ENCODE measurements at places on chromosomes 11 and 22.

DNA sequence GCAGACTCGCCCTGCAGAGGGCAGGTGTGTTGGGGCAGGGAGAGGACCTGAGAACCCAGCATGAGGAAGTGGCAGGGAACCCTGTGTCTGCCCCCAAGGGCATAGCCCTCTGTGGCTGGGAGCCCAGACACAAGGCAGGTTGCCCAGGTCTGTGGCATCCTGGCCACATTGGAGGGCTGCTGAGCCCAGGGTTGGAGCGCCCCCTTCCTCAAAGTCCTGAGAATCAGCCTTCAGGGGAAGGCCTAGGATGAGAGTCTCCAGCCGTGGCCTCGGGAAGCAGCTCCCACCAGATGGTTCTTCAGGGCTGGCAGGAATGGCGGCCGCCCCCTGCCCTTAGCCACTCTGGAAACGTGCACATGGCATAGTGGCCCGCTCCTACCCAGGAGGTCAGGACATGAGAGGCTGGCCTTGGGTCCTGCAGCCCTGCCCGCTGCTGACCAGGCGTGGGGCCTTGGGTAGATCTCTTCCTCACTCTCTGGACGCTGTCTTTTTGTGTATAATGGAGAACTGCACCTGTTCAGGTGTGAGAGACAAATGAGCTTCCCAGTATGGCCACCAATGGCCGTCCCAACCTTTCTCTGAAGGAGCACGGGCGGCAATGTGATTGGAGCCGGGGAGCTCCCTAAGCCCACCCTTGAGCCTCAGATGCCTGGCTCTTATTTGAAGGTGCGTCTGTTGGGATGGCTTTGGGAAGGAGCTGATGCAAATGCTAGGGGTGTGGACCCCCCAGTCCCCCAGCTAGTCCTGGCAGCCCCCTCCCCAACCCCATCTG lies 4.6 kb upstream of the CDC42BPG start:
- DNase-seq = no peak

- no peak for DNase-seq
Measured at GRCh38 chr11:62125881-62126280, 2.1 kb downstream of the INCENP start.

GRCh38 chr22:42178910-42179519 lies 48.4 kb upstream of the CYP2D6 start:
- DNase-seq = no peak

- DNase-seq = no peak
Measured at GRCh38 chr22:27164781-27165503, 507.6 kb downstream of the MIAT start.

DNA sequence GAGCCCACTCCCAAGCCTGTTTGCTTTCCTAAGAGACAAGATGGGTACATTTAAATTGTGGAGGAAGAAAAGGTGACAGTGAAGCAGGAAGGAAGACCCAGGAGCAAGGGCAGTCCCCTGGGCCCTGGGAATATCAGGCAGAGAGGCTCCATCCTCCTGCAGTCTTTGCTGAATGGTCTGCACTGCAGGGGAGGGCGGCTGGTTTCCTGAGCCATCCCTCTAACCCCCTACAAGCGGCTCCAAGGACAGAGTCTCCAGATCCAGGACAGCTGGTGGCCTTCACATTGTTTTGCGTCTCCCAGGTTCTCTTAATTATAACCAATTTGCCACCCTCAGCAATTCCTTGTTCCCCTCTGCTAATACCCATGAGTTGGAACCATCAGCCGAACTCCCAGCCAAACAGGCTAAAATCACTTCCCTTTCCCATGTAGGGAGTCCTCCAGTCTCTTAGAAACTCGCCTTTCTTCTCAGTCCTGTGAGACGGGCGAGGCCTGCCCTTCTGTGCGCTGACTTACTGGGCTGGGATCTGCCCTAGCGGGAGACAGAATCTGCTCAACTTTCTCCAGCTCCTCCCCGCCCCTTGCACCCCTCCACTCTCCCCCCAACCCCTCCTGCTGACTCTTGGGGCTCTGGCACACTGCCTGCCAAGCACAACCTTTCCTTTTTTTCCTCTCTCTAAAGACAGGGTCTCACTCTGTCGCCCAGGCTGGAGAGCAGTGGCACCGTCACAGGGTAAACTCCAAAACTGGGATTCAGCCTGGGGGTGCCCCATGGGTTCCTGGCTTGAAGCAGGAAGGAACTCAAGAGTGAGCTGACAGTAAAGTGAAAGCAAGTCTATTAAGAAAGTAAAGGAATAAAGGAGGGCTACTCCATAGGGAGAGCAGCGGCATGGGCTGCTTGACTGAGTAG lies 53.4 kb upstream of the EMID1 start:
- DNase-seq = no peak
